ENCODE measurements at places on chromosomes 11 and 22.

DNA sequence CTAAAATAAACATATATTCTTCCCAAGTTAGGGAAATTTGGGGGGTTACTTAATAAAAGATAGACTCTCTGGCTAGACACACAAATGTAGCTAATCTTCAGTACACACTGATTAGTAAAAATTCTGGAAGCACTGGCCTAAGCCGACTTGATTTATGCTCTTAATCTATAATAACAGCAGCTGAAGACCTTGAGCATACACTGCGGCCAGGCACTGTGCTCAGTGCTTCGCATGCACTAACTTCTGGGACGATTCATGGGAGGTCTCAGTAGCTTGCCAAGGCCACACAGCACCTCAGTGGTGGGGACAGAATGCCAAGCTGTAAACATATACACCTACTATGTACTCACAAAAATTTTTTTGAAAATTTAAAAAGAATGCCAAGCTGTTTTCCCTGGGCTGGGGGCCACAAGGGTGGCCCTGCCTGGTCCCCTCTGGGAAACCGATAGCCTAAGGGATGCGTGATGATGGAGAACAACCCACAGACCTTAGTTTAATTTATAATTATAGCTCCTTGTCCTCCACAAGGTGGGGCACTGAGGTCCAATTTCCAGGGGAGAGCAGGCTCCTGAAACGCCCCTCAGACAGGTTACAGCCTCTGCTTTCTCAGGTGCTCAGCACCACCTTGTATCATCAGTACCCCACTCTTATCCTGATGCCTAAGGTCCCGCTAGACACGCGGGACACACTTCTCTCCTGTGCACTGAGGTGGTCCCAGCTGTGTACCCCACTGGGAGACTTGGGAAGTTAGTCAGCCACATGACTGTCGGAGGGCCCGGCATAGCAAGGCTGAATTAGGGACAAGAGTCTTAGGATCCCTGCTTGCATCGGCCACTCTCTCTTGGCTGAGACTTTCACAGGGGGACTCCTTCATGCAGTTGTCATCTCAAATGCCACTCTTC, 20.1 kb downstream of the SERPIND1 start:
- DNase-seq: no peak

DNA sequence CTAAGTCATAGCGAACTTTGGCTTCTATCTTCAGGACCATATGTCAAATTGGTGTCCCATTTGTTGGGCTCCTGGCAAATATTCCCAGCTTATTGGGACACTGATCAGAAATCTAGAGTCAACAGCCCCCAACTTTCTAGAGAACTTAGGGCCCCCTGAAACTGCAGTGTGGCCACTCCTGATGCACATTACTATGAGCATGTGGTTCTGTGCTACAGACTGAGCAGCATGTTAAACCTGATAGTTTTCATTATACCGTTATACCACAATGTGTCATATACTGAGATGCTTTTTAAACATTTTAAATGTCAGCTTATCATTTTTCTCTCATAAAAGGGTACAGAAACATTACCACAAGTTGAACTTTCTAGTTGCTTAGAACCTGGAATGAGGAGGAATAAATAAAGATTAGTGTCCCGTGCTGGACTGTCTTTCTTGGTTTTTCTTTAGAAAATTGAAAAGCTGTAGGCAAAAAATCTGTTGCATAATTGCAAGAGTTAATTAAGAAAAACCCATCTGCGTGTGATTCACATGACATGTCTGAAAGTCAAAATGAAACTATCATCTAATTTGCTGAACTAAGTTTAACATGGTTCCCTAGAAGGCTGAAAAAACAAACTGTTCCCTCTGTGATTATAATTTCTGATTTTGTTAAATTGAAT, 16.4 kb upstream of the CTSC start:
- no peak for DNase-seq

DNA sequence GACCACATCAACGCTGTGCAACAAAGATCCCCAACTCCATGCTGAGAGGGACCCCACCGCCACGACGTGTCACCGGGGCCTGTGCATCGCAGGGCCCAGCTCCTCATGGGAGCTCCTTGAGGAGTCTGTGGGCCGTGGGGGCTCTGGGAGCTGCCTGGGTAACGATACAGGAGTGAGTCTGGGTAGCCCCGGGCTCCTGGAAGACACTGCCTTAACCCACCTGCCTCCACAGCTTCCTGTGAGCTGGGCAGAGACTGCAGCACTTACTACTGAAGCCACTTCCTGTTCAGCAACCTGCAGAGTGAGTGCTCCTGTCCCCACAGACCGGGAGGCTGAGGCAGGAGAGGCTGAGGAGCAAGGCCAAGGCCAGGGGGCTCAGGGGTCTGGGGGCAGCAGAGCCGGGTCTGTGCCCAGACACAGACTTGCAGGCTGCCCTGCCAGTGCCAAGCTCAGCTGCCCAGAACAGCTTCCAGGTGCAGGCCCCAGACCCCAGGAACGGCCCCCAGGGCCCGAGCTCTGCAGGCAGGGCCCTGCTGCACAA, 226.7 kb downstream of the BRD1 start:
- no peak for DNase-seq

DNA sequence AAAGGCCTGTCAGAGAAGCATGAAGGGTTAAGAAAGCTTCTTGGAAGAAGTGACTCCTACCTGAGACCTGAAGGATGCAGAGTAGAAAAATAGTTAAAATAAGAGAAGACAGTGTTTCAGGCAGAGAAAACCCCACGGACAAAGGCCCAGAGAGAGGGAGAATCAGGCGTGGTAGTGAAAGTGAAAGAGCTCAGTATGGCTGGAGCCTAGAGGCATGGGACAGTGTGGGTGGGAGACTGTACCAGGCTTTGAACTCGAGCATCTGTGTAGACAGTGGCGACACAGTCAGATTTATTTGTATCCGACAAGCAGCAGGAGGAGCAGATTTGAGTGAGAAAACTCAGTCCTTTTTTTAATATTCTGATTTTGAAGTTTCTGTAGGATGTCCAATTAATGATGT, 360.0 kb downstream of the OPCML start:
- DNase-seq: no peak

GRCh38 chr22:42160251-42160650, 29.6 kb upstream of the CYP2D6 start:
- DNase-seq: no peak

Measured in SK-N-DZ (cell line).